ENCODE measurements at places on chromosomes 16 and 17.

- DNase-seq: peak; percentile 30
These were observed at the start of gene KREMEN2 for GRCh38 chr16:2963723-2964474. Gene KREMEN2, plus strand, starts transcription at chr16:2964275. Its CDS starts 246 bp downstream, at chr16:2964521.

DNA sequence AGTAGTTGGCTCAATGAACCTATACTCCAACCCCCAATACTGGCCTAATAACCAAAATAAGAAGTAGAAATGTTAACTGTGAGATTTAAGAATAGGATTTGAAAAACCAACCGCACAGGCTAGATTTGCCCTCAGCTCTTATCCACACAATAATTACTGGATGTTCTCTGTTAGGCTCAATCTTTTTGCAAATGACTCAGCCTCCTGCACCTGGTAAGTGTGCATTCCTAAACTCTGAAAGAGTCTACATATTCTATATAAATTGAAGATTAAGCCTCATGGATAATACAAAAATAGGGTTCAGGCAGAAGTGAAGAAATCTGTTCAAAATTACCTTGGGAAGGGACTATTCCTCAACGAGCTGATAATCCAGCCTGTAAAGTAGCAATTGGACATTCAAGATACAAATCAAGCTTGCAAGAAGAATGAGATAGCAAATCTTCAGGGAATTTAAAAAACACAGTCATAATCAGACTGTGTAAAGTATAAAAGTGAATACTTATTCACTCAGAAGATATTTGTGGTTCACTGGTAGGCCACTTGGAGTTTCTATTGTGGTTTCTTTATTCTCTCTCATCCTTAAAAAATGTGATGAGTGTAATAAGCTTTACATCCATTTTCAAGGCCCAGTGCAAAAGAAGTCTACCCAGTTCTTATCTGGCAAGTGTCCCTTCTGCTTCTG is 931.9 kb upstream of the SOX9 start:
- DNase-seq: no peak

- no peak for DNase-seq
These were observed 31.2 kb upstream of the DNAJA2 start for GRCh38 chr16:47004652-47005051.

DNA sequence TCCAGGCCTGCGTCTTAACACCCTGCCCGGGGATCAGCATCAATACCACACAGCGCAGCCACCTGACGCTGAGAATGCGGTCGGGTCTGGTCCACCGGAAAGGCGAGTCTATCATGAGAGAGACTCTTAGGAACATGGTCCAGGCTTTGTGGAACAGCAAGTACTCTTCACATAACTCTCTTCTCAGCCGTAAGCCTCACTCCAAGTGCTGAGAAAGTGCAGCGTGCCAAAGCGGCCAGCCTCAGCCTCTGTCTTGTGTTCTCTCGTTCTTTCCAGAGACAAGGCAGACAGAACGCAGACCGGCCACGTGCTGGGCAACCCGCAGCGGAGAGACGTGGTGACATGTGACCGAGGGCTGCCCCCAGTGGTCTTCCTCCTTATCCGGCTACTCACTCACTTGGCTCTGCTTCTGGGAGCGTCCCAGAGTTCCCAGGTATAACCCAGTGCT is 34.4 kb upstream of the ENDOV start:
- no peak for DNase-seq

- no peak for DNase-seq
These were observed 2.1 kb upstream of the SMIM22 start for GRCh38 chr16:4792951-4793513.

- DNase-seq: no peak
These were observed 107.9 kb downstream of the HAPSTR1 start for GRCh38 chr16:9199311-9199710.

GRCh38 chr17:55388842-55389241 is 32.8 kb downstream of the MMD start:
- no peak for DNase-seq

DNA sequence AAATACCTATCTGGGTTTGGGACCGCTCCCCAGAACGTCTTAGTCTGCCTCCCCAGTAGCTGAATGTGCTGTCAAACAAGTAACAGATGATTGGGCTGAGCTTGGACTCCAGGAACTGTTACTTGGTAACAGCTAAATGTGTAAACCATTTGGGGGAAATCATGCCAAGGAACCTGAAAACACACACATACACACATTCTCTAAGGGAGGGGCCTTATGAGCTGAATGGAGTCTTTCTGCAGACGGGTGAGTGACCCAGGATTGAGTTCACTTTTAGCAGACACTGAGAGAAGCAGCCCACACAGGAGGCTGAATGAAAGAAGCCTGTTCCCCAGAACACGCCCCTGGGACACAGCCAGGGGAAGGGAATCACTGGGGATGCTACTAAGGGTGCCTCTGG is 1.6 kb downstream of the ACLY start:
- peak; percentile 27 for DNase-seq

DNA sequence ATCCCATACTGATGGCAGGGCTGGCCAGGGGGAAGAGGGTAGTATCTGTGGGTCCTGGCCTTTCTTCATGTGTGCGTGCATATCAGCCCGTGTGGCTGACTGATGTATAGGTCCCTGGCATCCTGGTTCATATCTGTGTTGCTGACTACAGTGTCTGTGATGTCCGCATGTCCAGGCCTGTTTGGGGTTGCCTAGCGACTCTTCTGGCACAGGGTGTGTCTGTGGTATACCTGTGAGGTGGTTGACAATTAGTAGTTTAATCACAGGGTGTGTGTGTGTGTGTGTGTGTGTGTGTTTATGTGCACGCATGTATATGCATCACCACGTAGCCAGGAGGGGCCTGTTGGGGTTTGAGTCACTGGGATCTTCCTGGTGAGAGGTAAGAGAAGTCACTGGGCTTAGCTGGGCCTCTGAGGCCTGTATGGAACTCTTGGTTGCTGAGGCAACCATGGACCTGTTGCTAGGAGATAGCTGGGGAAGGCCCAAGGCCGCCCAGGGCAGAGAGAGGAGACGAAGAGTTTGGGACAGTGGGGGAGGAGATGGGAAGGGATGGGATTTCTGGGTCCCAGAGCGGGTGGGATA is 603 bp upstream of the TMEM95 start:
- no peak for DNase-seq

GRCh38 chr17:50263331-50264262 is 10.7 kb upstream of the TMEM92 start:
- DNase-seq: no peak

DNA sequence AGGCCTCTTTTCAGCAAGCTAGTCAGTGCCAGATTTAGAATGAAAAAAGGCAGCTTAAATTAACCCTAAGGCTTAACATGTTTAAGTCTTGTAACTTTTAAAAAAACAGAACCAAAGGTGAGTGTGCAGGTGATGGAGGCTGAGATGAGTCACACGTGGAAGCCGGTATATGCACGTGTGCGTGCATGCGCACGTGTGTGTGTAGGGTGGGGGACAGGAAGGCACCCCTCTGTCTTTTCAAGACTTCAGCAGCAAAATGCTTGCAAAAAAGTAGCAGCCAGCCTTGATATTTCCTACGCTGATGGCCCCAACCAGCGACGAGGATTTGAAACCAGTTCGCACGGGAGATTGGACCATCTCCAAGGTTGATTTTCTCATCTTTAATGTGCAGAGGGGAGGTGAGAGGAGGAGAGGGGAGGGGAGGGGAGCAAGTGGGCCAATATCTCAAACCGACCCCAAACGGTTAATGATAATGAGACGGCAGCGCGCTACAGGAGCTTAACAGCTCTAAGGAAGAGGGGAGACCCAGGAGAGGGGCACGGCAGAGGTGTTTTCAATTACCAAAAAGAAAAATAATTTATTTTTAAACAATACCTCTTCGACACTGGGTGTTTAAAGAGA is 154.7 kb downstream of the ZNF423 start:
- peak; percentile 18 for DNase-seq

DNA sequence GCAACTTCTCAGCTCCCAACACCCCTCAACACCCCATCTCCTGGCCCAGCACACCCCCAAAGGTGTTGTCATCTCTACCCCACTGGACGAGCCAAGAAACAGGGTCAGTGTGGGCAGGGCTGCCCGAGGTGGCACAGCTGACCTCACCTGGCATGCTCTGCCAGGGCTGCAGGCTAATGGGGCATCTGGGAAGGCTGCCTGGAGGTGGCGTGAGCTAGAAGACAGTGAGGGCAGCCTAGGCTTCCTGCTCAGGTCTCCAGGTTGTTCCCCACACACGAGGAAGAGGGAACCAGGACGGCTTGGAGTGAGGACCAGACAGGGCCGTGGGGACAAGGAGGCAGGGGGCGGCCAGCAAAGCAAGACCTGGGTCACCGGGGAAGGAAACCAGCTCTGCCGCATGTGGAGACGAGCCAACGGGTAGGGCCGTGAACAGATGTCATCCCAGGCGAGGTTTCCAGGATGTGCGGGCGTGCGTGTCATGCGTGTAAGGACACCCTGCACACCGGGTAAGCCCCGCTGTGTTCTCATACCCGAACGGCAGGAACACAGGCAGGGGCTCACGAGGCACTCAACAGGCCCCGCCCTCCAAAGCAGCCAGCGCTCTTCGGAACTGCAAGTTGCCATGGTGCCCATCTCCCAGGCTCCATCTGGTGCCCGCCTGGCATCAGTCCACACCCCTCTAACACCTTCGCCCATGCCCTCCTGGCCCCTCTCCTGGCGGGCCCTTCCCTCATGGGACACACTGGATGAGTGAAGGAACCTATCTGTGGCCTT is 29.6 kb upstream of the PVALEF start:
- peak; percentile 89 for DNase-seq

- no peak for DNase-seq
These were observed 547 bp upstream of the ZNF48 start for GRCh38 chr16:30394592-30395154.

GRCh38 chr16:75062976-75063346 is 53.6 kb downstream of the LDHD start:
- no peak for DNase-seq

- no peak for DNase-seq
These were observed 252.2 kb upstream of the DYNLRB2 start for GRCh38 chr16:80288616-80289015.

Measured in NCI-H1694 treated with DMSO at 0.1 percent for 48 hours (cell line).